ENCODE measurements at places on chromosomes 16 and 17.

DNA sequence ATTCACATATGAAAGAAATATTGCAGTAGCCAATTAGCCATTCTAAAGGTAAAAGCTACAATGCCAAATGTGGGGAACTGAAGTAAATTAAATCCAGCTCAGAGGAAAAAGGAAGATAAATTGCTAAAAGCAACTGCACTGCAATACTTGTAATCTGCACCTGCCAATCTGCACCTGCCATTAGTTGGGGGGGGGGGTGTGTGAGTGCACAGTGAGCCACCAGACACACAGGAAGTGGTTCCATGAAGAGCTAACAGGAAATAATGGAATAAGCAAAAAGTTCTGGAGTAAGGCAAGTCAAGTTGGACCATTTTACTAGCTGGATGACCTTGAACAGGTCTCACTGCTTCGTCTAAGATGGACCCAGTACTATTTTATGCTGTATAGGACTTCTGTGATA is 191.8 kb downstream of the PARN start:
- no peak for DNase-seq

DNA sequence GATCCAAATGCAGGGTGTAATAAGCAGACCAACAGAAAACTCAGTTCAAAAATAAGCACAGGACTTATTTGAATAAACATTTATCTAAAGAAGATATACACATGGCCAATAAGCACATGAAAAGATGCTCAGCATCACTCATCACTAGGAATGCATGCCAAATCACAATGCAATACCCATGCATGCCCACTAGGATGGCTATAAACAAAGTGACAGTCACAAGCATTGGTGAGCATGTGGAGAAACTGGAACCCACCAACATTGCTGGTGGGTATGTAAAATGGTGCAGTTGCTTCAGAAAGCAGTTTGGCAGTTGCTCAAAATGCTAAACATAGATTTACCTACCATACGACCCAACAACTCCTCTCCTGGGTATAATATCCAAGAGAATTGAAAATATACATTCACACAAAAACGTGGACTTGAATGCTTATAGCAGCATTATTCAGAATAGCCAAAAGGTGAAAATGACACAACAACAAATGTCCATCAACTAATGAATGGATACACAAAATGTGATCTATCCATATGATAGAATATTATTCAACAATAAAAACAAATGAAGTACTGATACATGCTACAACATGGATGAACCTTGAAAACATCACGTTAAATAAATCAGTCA is 20.1 kb downstream of the UBE2O start:
- DNase-seq = no peak

- no peak for DNase-seq
Observed at GRCh38 chr17:28575126-28575795, 1.4 kb downstream of the ALDOC start.

- DNase-seq = no peak
Observed at GRCh38 chr16:369866-370436, 387 bp downstream of the MRPL28 start.

GRCh38 chr17:7177954-7178477 is 1.2 kb downstream of the ASGR1 start:
- DNase-seq = no peak

GRCh38 chr16:11799509-11800381 is 2.7 kb upstream of the ZC3H7A start:
- DNase-seq = no peak

GRCh38 chr17:49928837-49929475 is 40.0 kb upstream of the DLX4 start:
- no peak for DNase-seq

DNA sequence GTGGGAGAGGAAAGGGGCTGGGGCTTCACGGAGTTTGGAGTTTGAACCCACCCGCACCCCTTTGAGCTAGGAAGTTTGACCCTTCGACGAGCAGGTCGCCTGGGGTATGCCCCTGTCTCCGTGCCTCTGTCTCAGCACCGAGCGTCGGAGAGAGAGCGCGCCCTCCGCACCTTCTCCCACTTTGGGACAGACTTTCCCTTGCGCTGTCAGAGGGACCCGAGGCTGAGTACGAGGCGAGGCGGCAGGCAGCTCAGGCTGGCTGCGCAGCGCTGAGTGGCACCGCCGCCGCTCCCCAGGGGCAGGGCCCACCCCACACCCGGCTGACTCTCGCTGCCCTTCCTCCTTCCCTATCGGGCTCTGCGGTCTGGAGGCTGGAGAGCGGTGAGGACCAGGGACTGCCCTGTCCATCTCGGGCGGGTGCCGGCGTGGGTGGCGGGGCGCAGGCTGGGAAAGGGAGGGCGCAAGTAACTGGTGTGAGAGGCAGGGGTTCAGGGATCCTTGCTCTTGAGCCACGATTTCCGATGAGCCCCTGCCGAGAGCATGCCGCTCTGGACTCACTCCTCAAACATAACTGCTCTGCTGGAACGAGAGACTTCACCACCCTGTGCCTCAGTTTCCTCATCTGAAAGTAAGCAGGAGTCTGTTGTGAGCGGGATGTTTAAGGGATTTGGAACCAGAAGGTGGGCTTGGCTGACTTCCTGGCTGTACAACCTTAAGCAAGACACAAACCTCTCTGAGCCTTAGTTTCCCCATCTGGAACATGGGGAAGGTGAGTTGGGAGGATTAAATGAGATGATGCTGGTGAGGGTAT is 981 bp downstream of the BEAN1 start:
- DNase-seq = no peak

GRCh38 chr16:50248845-50249244 is 17.5 kb upstream of the ADCY7 start:
- no peak for DNase-seq

DNA sequence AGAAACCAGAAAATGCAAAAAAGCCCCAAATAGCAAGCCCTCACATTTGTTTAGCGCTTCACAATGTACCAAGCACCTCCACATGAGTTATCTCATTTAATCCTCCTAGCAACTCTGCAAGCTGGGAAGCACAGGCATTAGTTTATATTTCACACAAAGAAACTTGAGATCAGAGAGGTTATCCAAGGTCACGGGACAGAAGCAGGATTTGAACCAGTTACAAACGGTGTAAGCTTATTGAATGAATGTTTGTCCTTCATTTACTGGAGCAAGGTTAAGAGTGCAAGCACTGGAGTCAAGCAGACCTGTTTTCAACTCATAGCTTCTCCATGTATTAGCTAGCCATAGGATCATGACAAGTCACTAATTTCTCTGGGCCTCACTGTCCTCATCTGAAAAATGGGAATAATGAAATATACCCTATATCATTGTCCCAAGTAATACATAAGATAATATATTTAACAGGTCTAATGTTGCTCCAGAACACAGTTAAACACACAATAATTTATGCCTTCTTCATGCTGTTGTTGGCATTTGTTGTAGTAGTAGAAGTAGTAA is 6.1 kb upstream of the HLF start:
- DNase-seq = no peak

DNA sequence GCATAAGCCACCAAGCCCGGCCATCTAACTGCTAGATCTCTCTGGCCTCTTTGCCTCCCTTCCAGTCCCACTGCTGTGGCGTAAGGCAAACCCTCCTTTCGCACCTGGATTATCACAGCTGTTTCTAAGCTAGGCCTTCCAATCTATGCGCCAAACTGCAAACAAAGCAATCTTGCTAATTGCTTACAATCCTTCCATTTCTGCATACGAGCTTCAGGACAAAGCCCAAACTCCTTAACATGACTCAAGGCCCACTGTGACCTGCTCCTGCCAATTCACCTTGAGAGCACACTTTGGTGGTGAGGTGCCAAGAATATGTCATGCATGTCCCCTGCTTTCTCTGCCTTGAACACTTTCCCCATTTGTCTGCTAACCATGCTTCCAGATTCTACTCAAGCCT is 6.0 kb upstream of the ARL5C start:
- DNase-seq = no peak

GRCh38 chr17:36812762-36813161 is 124.5 kb upstream of the LHX1 start:
- DNase-seq = no peak

GRCh38 chr17:19579192-19579761 is 45.6 kb downstream of the SLC47A1 start:
- no peak for DNase-seq

DNA sequence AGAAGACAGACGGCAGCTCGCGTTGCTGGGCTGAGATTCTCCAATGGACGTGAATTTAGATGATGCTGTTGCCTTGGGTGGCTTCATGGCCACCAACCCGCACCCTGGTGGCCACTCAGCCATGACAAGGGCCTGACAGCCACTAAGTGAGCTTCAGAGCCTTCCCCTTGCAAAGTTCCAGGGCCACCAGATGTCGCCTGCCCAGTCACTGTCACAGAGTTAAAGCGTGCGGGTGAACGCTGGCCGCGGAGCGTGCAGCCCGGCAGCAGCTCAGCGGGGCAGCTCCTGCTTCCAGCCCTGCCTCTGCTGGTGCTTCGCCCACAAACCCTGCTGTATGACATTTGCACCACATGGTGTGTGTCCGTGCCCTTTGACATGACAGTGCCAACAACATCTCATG is 13.3 kb upstream of the KREMEN2 start:
- no peak for DNase-seq

GRCh38 chr17:32793841-32794240 is 83.1 kb downstream of the MYO1D start:
- no peak for DNase-seq

- no peak for DNase-seq
Observed at GRCh38 chr16:70253291-70254106, 1.8 kb upstream of the EXOSC6 start.

DNA sequence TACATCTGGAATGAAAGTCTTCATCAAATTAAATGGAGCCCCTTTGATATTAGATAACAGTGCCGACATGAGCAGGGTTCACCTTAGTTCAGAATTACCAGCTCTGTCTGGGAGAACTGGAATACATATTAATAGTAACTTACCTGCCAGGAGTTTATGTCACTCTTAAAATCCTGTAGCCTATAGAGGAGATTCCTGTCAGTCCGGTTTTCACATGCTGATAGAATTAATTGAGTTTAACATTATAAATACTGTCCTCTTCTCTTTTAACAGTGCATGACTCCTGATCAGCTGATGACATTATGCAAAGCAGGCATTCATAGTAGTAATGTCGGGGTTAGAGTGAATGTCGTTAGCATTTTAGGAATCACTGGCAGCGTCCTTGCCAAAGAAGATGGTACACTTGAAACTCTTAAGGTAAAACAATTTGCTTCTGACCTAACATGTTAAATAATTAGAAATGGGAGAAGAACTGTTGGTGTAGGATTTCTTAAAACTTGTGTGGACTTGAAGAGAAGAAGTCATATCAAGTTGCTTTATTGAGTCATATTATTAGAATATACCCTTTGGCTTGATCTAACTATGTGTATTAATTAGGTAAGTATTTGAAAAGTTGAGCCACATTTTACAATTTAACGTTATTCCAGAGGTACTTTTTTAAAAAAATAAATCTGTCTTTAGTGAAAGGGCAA is 34.3 kb downstream of the HEATR3 start:
- DNase-seq = no peak

- DNase-seq = no peak
Observed at GRCh38 chr17:7440113-7440833, 961 bp downstream of the FGF11 start.

- no peak for DNase-seq
Observed at GRCh38 chr17:61005358-61005757, 327.7 kb downstream of the BCAS3 start.

DNA sequence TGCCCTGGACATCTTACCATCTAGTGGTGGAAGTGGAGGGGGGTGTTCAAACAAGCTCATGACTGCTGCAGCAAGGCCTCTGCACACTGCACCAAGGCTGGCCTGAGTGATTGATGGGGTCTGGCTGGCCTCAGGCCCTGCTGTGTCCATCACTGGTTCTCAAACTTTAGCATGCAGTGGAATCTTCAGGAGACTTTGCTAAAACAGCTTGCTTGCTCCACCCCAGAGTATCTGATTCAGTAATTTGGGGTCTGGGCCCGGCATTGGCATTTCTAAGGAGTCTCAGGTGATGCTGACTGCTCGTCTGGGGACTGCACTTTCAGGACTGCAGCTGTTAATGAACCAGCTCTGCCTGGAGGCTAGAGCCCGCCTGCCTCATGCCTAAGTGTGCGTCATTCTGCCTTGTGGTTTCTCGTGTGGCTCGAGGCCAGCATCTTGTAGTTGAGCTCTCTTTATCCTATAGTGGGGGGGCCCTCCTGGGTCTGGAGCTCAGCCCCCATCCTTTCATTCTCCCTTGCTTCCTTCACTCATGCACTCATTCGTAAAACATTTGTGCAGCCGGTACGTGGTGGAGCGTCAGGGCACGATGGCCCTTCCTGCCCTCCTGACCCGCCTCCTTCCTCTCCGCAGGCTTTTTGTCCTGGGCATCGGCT is 4.1 kb downstream of the MGAT5B start:
- peak; percentile 10 for DNase-seq

- DNase-seq = no peak
Observed at GRCh38 chr17:79028496-79029326, 4.7 kb downstream of the C1QTNF1 start.

DNA sequence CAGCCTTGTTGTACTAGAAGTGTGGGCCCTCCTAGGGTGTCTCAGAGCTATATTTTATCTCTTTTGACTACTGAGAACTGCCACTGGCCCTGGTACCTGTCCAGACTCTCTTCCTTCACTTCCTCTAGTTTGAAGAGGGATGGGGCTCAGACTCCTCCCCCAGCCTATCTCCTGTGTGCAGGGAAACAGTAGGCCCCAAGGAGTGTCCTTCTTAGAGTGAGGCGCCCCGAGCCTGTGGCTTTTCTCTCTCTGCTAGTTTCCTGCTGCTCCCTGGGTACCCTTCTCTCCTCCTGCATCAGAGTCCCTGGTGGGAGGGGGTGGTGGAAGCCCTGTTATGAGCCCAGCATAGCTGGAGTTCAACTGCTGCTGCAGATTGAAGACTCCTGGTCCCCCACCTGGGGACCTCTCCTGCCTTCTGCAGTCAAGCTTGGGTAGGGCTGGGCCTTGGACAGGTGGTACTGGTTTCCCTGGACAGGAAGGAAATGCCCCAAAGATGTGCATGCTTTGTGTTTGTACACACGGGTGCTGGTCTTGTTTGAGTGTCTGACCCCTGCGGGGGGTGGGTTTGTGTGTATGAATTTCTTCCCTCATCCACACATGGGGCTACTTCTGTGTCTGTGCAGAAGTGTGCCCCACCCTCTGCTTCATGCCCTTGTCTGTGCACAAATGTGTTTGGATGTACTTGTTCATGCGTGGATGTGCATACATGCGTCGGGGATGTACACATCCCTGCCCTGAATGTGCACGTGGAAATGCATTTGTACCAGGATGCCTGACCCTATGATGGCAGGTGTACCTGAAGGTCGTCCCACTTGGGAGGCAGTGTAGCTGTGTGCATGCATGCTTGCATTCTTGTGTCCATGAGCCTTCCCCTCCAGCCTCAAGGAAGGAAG is 6.9 kb downstream of the RARA start:
- DNase-seq = no peak

- DNase-seq = no peak
Observed at GRCh38 chr16:77330332-77331042, 104.3 kb downstream of the ADAMTS18 start.

DNA sequence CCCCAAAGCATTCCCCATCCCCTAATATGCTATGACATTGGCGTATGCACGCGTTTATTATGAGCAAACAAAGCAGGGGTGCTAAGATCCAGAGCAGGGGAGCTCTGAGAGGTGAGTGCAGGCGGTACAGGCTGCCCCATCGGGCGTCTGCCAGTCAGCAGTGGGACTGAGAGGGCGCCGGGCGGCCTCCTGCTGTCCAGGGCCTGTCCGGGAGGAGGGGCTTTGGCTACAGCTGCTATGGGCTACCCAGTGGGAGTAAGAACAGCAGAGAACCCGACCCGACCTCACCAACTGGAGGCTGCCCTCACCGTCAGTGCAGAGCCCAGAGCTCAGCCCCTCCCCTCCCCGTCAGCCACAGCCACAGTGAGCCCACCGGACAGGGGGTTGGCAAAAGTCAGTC is 18.5 kb upstream of the AATK start:
- DNase-seq = no peak

All from GOT3 (cell line).